Umbilical cord (tissue), 2 donors: ENCODE measurements at places on chromosomes 1 and 21. TPM values are rescaled to one million over a fixed set of nuclear protein-coding genes. Genes with fewer than 3 reads are reported as not detected.

The ATP1B1 gene
- 28.6 TPM for total RNA-seq

GRCh38 chr1:198258491-198258890 is 101.7 kb downstream of the NEK7 start:
- peak; percentile 28 for DNase-seq

The ESRRG gene
- total RNA-seq: 5.8 TPM

DNA sequence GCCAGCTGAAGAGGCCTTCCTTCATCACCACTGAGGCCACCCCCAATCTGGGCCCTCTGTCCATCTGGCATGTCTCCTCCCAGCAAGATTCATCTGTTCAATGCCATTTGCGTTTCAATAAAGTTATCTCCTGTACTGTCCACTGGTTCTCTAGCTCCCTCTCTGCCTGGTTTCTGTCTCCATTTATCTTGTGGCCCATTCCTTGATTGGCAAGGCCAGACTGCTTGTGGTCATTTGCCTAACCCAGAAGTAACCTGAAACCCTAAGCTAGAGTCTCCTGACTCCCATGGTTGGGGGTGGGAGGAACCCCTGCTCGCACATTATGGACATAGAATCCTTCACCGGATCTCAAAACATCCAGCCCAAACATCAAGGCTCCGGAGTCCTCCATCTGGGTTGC is 2.1 kb upstream of the IPO9 start:
- no peak for DNase-seq

- peak; percentile 47 for DNase-seq
Measured at GRCh38 chr1:15848143-15848928, 829 bp downstream of the SPEN start.

GRCh38 chr1:70737125-70737524 is 310.5 kb downstream of the PTGER3 start:
- no peak for DNase-seq

DNA sequence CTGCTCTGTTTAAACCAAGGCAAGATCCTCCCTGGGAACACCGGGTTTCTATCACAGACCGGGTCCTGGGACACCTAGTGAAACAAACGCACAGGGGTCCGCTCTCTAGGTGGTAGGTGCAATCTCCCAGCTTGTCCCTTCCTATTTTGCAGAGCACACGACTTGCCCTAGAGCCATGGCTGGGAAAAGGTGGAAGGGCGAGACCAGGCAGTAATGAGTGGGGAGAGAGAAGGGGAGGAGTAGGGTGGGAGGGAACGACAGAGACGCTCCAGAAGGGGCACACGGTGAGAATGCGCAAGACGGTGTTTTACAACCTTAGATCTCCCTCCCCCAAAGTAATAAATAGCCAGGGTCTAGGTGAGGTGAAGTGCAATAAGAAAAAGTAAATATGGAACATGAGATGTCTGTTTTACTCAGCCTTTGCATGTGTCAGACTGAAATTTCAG is 9.3 kb upstream of the ARHGAP29 start:
- no peak for DNase-seq

The OR10J1 gene
- 6.7 TPM for total RNA-seq

- no peak for DNase-seq
Measured at GRCh38 chr1:156194300-156194652, 372 bp downstream of the SLC25A44 start.

The ZNF684 gene
- total RNA-seq: 6.7 TPM

The LMO4 gene
- total RNA-seq: 98.0 TPM

DNA sequence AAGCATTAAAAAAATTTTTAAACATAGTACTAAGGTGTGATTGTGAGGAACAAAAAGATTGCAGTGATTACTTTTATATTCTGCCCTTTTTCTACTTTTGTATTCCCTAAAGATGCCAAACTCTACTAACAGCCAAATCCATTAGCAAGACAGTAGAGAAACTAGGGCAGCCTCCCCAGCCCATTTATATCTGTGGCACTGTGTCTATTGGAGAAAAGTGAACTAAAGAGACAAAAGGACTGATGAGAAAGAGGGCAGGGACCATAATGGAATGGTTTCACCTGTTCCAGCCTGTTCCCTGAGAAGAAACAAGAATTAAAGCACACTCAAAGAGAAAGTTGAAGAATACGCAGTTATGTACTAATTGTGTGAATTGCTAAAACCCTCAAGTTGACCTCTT is 56.6 kb downstream of the ATG4C start:
- no peak for DNase-seq

The B4GALT3 gene
- total RNA-seq: 9.1 TPM

The LENEP gene
- not detected for total RNA-seq

GRCh38 chr21:18771845-18772380 is 368.3 kb upstream of the TMPRSS15 start:
- no peak for DNase-seq

- DNase-seq: peak; percentile 13
Measured at GRCh38 chr1:220527279-220527907, 543 bp upstream of the MARK1 start.

DNA sequence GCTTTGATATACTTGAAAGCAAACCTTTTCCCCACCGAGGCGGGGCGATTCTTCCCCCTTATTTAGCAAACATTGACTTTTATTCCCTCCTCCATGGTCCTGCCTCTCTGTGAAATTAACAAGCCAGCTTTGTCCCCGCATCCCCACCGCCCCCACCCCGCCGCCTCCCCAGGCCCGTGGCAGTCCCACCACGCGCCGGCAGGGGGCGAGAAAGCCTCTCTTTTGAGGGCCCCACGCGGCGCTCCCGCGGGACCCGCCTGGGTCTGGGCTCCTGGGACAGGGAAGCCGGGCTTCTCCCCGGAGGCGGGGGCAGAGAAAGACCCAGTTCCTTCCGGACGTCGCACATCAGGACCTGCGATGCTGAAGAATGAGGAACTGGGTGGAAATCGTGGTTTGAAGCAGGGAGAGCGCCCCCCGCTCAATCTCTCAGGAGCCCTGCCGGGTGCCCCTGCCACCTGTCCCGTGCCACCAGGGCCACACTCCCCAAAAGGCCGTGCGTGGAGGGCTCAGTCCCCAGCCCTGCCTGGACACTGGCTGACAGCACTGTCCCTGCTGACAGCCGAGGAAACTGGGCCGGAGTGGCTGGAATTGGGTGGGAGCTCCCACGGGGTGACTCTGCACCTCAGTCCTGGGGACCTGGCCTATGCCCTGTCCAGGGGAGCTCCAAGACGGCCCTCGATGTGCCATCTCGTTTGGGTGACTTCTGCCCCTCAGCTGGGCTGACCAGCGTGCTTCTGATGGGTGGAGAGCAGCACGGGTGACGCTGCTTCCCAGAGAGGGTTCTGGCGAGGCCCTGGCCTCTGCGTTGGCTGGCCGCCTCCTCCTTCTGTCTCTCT is 8.6 kb upstream of the ACTRT2 start:
- peak; percentile 15 for DNase-seq

DNA sequence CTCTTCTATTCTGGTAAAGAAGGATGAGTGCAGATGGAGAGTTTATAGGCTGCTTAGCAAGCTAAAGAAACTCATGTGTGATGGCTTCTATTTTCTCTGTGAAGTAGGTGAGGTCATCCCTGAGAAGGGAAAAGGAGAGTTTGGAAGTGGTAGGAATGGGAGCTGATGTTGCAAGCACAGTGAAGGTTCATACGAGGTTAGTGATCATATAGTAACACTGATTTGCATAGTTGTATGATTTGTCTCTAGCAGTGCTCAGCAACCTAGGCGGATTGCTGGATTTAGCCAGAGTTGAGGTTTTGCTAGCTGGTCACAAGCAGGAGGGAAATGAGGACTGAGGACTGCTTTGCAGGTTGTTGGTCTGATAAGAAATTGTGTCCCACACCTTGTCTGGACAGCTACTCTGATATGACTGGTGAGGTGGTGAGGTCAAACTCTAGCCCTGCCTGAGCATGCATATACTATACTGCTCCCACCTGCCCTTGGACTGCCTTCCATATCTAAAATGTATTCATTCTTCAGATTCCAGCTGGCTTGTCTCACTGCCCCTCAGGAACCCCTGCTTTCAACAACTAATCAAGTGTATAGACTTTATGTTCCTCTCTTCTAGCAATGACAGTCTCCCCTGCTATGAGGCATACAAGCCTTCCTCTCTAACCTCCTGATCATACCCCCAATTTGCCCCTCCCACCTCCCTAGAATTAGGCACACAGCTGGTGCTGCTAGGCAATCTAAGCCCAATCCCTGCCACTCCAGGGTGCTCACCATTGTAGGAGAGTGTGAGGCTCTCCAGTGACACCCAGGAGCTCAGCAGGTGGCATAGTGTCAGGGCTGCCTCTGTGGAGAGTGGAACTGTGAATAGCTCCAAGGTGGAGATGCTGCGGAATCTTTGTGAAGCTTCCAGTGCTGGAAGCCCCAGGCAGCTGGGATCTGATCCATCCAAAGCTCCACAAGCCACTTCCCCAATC is 18.5 kb downstream of the LRRC41 start:
- DNase-seq: no peak

The CACNA1S gene
- 0.96 TPM for total RNA-seq

The SAMD13 gene
- 12.8 TPM for total RNA-seq

DNA sequence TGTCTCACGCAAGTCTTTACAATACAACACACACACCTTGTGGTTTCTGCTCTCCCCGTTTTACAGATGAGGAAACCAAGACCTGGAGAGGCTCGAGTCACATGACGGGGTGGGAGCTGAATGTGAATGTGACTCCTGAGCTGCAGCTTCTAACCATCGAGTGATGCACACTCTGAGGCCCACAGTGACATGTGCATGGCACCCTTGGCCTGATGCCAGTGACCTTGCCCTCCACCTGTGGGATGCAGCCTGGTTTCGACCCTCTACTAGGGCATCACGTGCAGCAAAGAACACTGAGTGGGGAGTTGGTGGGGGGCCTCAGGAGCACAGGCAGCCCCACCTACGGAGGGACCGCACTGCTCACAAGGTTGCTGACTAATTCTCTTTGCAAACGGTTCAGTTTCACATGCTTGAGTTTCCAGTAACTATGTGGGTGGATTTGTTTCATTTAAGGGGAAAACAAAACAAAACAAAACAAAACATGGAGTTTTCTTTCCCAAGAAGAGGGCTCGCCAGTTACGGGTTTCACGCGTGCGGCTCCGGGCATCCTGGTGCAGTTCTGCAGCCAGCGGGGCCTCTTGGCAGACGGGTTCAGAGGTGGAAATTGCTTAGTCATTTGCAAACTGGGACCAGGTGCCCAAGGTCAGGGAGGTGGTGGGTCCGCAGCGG is 22.9 kb downstream of the SPSB1 start:
- no peak for DNase-seq

The SEMA6C gene
- total RNA-seq: 4.8 TPM

DNA sequence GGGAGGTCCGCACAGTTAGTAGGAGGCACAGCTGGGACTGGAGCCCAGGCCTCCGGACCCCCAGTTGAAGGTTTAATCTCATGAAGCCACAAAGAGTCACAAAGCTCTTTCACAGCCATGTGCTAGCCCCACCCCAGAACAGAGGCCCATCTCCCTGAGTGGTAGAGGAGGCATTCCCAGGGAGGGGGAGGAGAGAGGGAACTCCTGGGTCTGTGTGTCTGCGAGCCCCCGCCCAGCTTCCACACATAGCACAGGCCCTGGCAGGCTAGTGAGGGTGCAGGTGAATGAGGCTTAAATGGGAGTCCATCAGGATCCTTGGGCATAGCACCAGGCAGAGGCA is 197.8 kb downstream of the MATN1 start:
- DNase-seq: no peak

- DNase-seq: no peak
Measured at GRCh38 chr1:12438349-12438924, 179.6 kb downstream of the DHRS3 start.

GRCh38 chr1:111370871-111371270 is 56.7 kb downstream of the OVGP1 start:
- no peak for DNase-seq

DNA sequence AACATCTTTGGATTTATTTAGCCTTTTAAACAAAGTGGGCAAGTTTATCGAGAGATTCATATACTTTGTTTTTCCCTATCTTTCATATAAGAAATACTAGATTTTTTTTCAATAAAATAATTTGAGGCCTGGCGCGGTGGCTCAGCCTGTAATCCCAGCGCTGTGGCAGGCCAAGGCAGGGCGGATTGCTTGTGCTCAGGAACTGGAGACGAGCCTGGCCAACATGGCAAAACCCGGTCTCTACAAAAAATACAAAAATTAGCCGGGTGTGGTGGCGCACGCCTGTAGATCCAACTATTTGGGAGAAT is 1.6 kb upstream of the CDC14A start:
- DNase-seq: no peak

The DDOST gene
- 246 TPM for total RNA-seq

DNA sequence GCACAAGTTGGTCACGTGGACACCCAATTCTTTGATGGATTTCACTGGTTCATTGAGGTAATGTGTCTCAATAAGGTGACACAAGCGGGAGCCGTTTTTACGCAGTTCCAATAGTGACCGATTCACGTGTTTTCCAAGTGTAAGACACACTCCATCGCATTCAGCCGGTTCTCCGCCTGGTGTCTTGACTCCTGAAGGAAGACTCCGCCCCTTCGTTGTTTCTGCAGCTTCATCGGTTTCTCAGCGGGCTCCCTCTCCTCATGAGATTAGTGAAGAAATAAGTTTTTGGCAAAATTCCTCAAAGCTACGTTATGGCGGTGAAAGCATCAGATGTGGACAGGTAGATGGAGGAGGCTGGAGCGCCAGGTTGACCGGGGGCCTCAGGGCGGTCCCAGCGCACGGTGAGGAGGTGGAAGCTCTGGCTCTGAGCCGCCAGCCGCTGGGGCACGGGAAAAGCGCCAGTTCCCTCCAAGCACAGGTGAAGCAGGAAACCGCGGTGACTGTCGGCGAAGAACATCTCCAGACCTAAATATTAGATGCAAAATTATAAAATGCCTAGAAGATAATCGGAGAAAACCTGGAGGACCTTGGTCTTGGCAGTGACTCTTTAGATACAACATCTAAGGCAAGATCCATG is 21.0 kb downstream of the CD2 start:
- no peak for DNase-seq

The C1QB gene
- total RNA-seq: 201 TPM

The SLAMF8 gene
- total RNA-seq: 4.3 TPM

DNA sequence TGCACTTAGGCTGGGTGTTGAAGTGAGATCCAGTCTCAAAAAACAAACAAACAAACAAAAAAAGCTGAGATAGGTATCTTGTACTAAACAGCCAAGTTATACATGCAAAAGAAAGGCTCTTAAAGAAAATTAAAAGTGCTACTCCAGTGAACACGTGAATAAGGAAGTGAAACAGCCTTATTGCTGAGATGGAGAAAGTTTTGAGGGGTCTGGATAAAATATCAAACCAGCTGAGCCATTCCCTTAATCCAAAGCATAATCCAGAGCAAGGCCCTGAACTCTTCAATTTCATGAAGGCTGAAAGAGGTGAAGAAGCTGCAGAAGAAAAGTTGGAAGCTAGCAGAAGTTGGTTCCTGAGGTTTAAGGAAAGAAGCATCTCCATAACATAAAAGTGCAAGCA is 360.5 kb upstream of the DAB1 start:
- DNase-seq: no peak

GRCh38 chr1:195738966-195739650 is 869.1 kb downstream of the KCNT2 start:
- DNase-seq: no peak
